Caudate nucleus (tissue), 63 donors: ENCODE measurements at places on chromosomes 4 and X.

GRCh38 chr4:7138223-7139166 is 53.8 kb upstream of the SORCS2 start:
- no peak for DNase-seq

DNA sequence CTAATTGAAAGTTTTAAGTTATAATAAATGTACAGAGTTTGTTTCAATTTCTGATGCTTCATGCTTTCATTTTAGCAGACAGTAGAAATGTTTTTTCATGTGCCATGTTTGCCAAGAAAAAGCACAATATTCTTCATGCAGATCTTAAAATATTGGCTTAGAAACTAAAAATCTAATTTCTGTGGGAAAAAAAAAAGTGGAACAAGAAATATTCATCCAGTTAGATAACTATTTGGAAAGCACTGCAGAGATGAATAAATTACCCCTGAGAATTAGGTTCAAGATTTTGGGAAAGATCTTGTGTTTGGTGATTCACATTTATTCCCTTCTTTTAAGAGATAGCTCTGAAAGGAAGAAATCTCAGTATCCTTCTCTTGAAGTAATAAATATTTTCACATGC is 912.5 kb downstream of the C4orf33 start:
- no peak for DNase-seq

DNA sequence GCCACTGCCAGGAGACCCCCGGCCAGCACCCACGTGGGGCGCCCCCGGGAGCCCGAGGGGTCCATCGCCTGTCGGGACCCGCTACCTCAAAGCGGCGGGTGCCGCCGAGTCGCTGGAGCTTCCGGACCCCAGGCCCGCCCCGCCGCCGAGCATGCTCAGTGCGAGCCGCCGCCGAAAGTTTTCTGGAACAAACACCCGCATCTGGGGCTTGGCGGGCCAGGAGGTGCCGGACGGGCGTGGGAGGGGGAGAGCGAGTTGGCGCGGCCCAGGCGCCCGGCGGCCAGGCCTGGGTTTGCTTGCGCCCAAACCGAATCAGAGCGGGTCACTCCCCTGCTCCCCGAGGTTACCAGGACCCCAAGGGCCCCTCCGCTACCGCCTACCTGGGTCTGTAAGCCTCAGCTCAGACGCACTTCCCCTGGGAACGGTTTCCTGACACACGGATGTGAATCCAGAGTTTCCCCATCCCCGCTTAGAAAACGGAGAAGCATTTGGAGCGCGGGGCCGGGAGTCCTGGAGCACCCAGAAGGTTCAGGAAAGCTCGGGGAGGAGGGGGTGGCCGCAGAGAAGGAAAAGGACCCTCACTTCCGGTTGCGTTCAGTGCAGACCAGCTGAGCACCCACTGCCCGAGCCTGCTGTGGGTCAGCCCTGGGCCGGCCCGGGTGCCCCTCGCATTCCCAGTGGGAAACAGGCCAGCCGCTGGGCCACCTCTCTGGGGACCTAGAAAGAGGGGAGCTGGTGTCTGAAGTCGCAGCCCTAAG is at the start of gene EVC2:
TSS of gene EVC2 (minus strand) at position 111 of the 758 bp plus-strand sequence. CDS start at position 65, 46 bp downstream.
- DNase-seq: no peak

DNA sequence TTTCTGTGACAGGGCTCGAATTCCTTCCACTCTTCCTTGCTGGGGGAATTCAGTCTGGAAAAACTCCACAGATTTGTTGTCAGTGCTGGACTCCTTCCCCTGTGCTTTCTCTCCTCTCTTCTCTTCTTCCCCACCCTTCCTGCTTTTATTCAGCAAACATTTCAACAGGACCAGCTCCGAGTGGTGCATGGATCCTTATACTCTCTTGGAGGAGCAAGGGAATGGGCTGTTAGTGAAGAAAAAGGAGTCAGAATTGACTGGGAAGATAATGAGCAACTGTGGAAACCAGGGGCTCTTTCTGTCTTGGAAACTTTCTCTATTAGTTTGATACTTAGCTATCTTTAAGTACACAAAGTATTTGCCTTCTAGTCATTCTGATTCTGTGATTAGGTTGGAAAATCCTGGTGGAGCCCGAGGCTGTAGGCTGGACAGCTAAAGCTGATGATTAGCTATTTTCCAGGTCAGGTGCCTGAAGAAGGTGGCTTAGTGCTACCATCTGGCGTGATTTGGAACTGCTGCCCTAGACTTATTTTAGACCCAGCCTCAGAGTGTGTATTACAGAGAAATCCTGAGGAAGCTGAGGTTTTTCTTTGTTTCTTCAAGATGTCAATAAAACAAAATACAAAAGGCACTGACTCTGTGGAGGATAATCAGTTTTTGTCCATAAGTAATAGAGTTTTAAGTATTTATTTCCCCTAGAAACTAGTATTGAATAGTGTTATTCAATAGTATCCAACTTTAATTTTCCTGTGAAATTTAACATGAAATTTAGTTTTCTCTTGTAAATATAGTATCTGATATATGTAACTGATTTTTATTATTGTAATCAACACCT is 38.4 kb downstream of the NAP1L5 start:
- no peak for DNase-seq

GRCh38 chr4:145195167-145195952 is 15.0 kb upstream of the OTUD4 start:
- no peak for DNase-seq

GRCh38 chr4:38762560-38762959 is 20.2 kb downstream of the TLR10 start:
- DNase-seq: no peak

DNA sequence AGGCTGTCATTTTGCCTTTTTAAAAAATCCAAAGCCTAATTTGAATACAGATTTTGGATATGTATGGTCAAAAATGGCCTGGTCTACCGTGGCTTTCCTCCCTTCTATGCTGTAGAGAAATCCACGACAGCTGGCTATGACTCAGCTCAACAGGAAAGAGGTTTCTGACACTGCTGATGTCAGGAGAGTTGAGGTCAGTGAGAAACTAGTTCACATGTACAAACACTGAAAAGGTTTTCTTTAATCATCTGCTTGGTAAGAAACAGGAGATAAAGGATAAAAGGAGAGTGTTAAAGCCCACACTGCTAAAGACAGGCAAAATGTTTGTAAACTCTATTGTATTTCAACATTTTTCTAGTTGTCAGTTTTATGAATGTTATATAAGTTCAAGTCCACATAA is 113.9 kb downstream of the NYX start:
- DNase-seq: no peak

- no peak for DNase-seq
Observed at GRCh38 chr4:27387711-27388110, 527.1 kb downstream of the STIM2 start.

- DNase-seq: no peak
Observed at GRCh38 chr4:38162240-38162784, 202.1 kb downstream of the PTTG2 start.

- DNase-seq: no peak
Observed at GRCh38 chrX:82208975-82209374, 1007.1 kb downstream of the SH3BGRL start.

- DNase-seq: no peak
Observed at GRCh38 chr4:37528166-37528885, 157.8 kb downstream of the RELL1 start.

DNA sequence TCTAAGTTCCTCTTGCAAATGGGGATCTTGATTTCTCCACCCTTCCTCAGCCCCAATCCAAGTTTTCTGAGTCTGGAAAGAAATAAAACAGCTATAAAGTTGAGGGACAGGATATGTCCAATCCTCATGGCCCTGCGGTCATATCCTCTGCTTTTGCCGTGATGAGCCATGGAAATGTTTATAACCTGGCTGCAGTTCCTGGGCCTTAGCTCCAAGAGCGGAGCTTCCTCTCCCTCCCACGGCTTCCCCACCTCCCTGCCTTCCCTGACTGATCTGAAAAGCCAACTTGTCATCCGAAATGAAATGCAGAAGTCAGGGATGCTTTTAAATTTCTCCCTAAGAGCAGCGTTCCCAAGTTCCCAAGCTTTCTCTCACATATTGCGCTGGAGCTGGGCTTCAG is 221.5 kb upstream of the SFRP2 start:
- no peak for DNase-seq

DNA sequence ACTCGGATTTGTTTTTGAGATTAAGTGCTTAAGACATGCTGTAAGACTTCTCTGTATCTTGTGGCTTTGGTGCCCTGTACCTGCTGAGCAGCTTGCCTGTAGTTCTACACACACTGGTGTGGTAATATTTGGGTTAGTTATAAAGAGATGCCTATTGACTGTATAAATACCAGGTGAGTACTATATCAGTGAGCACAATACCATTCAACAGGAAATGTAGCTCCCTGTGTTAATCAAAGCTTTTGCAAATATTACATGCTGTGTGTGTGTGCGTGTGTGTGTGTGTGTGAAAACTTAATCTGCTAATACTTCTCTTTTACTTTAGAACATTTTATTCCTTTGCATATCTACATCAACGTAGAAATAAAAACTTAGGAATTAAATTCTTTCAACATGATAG is 30.1 kb downstream of the MYOZ2 start:
- DNase-seq: no peak

DNA sequence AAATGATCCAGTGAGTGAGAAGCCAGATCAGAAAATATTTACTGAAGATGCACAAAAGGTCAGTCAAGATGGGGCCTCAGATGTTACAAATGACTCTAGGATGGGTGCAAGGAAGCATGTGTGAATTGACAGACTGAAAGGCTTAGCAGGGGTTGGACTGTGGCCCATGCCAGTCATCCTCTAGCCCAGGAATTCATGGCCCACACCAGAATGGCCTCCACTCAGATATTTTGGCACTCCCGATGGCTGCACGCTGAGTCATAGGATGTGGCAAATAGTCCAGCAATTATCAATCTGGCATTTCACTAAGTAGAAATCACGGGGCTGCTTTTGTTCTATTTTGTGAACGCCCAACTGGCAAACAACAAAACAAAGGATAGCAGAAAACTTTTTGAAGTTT is 406.5 kb downstream of the IQCM start:
- DNase-seq: no peak

DNA sequence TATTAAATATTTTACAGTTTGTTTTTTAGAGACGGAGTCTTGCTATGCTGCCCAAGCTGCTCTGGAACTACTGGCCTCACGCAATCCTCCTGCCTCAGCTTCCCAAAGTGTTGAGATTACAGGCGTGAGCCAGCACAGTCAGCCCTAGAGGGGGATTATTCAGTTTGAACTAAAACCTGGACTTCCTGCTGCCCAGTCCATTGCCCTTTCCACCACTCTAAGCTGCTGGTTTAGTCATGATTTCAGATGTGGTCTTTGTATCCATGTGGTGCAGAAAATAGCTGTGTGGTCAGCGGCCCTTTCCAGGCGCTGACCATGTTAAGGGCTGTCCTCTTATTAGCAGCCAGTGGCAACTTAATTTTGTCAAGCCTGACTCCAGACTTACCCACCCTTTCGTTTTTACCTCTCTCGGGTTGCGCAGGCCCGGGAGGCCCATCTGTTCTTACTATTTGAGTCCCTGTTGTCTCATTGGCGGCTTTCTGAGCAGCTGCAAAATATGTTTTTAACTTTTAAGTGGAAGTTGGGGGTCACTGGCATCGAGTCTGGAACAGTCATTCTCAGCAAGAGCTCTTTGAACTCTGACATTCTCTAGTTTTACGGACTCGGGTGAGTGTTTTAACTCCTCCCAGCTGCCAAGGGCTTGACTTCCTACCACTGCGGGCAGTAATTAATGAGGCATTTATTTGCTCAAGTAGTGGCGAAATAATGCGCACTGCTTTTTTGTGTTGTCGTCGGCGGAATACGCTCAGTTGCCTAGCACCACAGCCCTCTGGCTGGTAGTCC is 773 bp upstream of the VMA21 start:
- no peak for DNase-seq

DNA sequence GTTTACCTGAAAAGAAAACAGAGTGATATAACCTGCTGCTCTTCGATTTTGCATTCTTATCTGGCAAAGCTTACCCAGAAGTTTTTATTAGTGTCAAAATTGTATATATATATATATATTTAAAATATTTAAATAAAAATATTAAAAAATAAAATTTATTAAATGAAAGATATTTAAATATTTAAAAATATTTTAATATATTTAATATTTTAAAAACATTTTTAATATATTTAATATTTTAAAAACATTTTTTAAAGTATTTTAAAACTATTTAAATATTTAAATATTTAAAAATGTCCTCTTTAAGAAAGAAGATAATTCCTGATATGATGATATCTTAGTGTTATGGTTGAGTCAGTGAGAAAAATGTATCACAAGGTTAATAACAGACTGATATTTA is 317.2 kb downstream of the EPHA5 start:
- no peak for DNase-seq

- no peak for DNase-seq
Observed at GRCh38 chr4:96009427-96010119, 169.7 kb downstream of the PDHA2 start.

DNA sequence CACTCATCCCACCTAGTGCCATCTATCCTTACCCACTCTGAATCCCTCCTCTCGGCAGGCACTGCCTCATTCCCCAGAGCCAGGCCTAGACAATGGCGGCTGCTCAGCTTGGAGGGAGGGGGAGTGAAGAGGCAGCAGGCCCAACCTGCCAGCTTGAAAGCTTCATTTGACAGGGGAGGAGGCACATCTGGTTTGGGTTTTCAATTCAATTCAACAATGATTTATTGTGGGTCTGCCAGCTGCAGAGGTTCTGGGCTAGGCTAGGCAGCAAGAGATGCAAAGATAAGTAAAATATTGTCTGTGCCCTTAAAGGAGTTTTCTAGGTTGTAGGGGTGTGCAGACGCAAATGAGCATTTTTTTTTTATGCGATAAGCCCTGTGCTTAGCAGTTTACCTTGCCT is 58.5 kb downstream of the RTL9 start:
- peak; percentile 3 for DNase-seq

GRCh38 chrX:110748256-110748806 is 47.3 kb downstream of the CHRDL1 start:
- no peak for DNase-seq

DNA sequence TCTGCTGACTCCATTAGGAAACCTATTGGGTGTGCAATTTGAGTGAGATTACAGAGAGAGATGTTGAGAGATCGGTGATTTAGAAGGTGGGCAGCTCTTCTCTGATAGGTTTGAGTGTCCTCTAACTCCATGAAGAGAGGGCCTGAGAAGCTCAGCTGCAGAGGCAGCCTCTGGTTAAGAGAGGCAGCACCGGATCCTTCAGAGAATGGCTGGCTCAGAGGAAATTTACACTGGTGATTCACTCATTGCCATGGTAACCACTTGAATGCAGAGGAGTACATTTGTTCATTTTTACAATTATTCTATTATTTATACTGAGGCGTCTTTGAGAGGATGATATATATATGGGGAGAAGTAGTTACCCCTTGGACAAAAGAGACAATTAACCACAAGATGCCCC is 171.7 kb downstream of the PDGFRA start:
- DNase-seq: peak; percentile 21

DNA sequence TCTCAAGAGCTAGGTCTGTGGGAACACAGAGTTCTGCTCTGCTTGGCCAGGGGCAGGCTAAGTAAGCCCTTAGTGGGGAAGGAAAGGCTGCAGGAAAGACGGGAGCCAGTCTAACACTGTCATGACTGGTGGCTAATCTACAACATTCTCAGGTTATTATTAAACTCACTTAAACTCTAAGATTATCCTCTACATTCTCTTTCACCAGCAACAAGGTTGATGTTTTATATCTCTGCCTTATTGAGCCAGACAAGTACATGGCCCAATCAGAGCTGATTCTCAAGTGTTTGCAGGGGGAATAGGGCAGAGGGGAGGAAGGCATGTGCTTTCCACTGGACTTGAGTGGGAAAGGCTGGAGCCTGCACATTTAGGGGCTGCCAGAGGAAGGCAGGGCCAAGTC is 50.9 kb upstream of the FAM241A start:
- DNase-seq: no peak

GRCh38 chr4:89752932-89753598 is 83.9 kb downstream of the SNCA start:
- DNase-seq: no peak

GRCh38 chr4:2931512-2932301 is 31.5 kb downstream of the NOP14 start:
- DNase-seq: no peak
